HS-27A (cell line): ENCODE measurements at places on chromosomes 1 and 21.
A peak's percentile ranks its signal among the peaks of the same experiment; 100 is the strongest.

- no peak for DNase-seq
Measured at GRCh38 chr1:64963466-64963865, 2.9 kb downstream of the JAK1 start.

DNA sequence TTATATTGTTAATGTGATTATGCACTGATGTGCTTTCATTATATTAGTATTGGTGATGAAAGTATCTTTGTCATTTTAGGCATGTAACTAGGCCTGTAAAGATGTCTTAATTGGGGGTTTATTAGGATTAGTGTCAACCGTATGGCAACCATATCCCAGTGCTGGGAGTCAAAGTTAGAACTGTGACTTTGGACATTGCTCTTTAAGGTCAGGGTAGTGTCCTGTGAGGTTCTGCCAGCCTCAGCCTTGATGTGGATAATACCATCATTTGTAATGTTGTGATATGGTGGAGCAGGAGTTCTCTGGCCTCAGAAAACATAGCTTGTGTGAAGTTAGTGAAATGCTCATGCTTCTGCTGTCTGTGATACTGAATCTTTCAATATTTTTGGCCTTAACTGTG is 59.4 kb downstream of the LAMC1 start:
- DNase-seq, result no peak

DNA sequence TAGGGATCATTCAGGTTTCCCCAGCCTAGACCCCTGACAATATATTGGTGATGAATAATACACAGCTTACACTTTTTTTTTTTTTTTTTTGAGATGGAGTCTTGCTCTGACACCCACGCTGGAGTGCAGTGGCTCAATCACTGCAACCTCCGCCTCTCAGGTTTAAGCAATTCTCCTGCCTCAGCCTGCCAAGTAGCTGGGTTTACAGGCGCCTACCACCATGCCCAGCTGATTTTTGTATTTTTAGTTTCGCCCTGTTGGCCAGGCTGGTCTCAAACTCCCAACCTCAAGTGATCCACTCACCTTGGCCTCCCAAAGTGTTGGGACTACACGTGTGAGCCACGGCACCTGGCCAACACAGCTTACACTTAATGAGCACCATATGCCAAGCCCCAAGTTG is 7.2 kb downstream of the VASH2 start:
- DNase-seq, result no peak

DNA sequence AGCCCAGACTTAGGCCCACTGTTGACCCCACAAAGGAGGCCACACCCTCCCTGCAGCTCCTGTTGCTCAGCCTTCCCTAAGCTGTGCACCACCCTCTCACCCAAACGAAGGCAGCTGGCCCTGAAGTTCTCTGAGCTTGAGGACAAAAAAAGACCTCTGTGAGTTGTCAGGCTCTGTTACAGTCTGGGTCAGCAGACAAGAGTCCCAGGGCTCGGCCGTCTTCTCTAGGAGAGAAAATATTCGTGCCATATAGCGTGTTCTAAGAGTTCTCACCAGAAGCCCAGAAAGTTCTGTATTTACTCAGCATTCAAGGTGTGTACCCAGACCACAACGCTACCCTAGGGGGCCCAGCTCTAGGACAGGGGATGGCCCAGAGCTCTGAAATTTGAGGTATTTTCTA is 25.5 kb upstream of the LYST start:
- DNase-seq, result no peak

- no peak for DNase-seq
Measured at GRCh38 chr1:160565564-160565963, 13.7 kb downstream of the CD84 start.

GRCh38 chr1:44244986-44245385 is 31.7 kb downstream of the DMAP1 start:
- DNase-seq, result no peak

GRCh38 chr1:116359060-116359830 is 13.8 kb upstream of the ATP1A1 start:
- DNase-seq, result peak; percentile 51
